ENCODE measurements at places on chromosomes 2 and 18.

DNA sequence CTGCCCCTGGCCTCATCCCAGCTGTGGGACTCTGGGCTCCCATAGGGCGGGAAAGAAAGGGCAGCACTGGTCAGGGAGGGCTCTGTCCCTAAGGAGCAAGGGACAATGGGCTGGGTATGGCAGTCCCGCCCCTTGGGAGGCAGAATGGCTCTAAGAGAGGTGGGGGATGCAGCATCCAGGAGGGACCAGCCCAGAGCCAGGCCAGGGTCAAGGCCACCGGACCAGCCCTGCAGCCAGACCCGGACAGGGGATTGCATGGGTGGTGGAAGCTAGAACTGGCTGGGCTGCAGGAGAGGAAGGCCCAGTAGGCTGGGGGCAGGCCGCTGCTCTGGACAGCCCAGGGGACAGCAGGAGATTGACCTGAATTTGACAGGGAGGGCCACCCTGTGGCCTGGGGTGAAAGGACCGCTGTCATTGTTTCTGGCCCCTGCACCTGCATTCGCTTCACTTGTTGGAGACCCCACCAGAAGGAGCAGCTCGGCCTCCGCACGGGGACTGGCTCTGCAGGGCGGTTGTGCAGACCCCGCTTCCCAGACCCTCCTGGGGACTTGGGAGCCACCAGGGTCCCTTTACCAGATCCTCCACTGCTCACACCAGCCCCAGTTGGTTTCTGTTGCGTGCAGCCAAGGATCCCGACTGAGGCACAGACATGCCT lies 14.6 kb downstream of the RAMP1 start:
- DNase-seq: no peak

GRCh38 chr2:96866149-96866548 lies 3.7 kb downstream of the SEMA4C start:
- DNase-seq: no peak

GRCh38 chr18:26004832-26005231 lies 85.6 kb downstream of the SS18 start:
- no peak for DNase-seq

DNA sequence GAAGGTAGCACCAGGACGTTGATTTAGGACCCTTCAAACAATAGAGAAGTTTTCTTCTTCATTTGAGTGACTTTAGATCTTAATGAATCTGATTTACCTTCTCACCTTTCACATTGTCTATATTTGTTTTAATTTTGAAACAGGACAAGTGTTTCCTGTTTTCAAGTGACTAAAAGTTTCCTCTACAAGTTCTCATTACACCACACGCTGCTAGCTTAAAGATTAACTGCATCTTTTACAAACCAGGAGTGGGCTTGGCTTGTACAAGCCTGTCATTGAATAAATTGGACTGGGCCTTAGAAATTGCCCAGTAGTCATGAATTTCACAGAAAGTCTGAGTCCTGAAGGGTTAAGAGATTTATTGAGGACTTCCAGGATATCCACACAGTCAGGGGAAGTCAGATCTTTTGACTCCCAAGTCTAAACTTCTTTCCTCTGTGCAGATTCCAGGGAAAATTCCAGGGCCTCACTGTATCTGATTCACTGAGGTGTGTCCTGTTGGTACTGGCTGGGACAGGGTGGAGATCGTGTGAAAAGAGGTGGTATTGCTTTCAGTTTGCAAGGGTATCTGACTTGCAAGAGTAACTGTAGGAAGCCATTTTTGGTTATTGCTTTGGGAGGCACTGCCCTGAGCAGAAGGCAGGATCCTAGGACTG lies 3.4 kb downstream of the SGPP2 start:
- DNase-seq: no peak

GRCh38 chr2:88590998-88591613 lies 36.2 kb downstream of the EIF2AK3 start:
- peak; percentile 1 for DNase-seq

GRCh38 chr2:240528406-240529040 lies 29.3 kb downstream of the ANKMY1 start:
- DNase-seq: no peak

DNA sequence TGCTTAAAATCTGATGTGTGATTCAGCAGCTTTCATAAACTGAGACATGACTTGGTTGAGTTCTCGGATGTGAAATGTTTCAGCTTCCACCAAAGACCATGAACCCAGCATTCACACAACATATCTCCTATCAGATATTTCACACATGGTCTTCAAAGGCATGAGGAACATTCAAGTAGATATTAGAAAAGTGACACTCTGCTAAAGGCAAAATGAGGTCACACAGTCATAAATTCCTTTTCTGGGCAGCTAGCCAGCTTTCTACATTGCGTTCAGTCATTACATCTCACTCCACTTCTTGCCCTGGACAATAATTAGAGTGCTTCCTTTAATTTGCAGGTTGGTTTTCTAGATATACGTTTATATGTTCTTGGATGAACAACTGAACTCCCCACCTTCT lies 96.7 kb downstream of the GAREM1 start:
- peak; percentile 93 for DNase-seq

DNA sequence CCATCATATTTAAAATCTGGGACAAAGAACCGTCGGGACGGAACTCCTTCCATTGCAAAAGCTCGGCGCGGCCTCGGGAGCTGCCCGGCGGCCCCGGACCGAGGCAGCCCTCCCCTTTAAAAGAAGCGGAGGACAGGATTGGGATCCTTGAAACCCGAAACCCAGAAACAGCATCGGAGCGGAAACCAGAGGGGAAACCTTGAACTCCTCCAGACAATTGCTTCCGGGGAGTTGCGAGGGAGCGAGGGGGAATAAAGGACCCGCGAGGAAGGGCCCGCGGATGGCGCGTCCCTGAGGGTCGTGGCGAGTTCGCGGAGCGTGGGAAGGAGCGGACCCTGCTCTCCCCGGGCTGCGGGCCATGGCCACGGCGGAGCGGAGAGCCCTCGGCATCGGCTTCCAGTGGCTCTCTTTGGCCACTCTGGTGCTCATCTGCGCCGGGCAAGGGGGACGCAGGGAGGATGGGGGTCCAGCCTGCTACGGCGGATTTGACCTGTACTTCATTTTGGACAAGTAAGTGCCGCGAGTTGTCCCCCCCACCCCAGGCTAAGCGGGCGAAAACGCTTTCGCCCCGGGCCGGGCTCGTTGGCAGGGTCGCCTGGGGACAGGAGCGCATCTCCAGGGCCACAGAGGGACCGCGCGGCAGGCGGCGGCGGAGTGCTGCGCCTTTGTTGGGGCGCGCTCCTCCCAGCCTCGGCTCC lies at the start of gene ANTXR1:
ANTXR1 (plus strand) TSS at position 38 of the 698 bp plus-strand sequence; CDS start at position 359, 321 bp downstream.
- peak; percentile 38 for DNase-seq

DNA sequence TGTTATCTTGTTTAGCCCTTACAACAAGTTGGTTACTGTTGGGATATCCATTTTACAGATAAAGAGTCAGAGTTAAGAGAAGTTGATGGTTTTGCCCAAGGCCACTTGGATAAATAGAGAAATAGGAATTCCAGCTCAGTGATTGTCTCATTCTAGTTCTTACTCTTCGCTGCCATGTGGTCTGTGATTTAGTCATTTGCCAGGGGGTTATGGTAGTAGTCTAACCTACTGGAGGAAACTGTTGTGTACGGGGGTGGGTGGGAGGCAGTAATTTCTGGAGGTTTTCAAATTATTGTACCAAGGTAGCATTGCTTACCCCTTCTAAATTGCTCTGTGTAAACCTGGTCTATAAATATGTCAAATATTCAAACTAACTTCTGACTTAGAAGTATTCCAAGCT lies 110.4 kb downstream of the MAP2 start:
- DNase-seq: no peak

- DNase-seq: no peak
These were observed 140.7 kb downstream of the ESCO1 start for GRCh38 chr18:21459706-21460286.

GRCh38 chr2:120204417-120204816 lies 18.8 kb downstream of the TMEM185B start:
- no peak for DNase-seq

GRCh38 chr2:171595456-171595855 lies 73.2 kb downstream of the CYBRD1 start:
- no peak for DNase-seq

DNA sequence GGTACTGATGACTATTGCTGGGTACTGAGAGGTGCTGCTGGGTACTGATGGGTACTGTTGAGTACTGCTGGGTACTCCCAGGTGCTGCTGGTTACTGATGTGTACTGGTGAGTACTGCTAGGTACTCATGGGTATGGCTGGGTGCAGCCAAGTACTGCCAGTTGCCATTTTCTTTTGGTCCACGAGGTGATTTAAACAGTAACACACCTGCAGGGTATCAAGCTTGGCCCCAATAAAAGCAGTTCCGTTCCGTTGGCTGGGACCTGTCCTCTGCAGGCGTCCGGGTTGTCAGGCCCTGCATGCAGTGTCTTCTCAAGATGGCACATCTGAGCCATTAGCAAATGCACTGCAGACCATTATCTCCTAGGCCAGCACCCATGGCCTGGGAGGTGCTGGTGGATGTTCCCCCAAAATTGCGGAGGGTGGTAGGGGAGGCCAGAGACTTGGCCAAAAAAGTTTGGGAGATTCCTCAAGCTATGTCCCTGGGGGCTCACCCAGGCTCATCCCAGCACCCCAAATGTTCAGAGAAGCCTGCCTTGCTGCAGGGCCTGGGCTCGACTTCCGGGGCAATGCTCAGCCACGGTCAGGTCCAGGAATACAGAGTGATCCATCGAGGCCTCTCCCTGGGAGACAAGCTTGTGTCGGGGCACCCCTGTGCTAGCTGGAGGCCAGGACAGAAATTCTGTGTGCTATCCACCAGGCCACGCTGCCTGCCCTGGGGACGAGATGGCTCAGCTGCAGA lies 165.2 kb downstream of the TWIST2 start:
- no peak for DNase-seq

DNA sequence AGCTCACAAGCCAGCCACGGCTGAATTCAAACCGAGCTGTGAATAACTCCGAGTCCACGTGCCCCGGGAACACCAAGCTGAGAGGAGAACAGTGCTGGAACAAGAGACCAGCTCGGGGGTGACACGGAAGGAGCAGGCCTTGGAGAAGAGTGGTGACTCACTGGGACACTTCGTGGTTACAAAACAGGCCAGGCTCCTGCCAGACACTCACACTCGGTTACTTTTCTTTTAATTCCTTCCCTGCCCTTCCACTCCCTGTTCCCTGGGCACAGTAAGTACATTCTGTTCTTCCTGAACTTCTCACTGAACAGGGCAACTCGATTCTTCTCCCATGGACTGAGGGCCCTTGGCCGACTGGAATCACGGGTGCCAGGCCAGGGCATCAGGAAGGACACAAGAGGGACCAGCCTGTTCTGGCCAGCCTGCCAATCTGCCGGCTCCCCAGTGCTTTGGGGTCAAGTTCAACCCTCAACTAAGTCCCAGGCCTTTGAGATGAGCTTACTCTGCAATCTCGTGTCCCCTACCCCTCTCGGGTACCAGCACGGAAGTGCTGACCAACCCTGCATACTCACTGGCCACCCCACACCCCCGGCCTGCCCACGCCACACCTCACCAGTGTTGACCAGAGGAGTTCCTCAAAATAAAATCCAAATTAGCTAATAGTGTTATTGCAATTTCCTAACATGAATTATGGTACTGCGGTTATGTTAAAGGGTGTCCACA lies 87.5 kb downstream of the TFCP2L1 start:
- DNase-seq: no peak

DNA sequence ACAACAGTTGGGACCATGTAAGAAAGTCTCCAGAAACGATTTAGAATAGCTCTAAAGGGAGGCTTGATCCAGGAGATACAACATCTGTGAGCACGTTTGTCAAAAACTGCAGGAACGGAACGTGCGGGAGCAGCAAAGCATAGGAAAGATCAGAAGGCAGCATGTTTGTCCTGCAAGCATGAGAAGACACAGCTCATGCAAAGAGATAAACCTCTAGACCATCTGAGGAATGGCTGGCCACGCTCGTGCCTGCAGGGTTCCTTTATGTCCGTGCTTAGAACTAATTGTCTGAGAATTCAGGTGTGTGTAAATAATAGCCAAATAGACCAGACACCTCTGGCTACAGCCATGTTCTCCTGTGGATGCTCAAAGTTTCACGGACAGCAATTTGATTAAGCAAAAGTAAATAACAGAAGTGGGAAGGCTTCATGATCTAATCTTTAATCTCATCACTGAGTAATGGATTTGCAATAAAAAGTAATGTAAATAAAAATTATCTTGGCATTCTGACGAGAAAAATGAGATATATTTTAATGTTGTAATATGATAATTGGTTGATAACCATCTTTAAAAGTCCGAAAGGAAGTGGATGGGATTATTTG lies 534.8 kb upstream of the CDH7 start:
- no peak for DNase-seq

DNA sequence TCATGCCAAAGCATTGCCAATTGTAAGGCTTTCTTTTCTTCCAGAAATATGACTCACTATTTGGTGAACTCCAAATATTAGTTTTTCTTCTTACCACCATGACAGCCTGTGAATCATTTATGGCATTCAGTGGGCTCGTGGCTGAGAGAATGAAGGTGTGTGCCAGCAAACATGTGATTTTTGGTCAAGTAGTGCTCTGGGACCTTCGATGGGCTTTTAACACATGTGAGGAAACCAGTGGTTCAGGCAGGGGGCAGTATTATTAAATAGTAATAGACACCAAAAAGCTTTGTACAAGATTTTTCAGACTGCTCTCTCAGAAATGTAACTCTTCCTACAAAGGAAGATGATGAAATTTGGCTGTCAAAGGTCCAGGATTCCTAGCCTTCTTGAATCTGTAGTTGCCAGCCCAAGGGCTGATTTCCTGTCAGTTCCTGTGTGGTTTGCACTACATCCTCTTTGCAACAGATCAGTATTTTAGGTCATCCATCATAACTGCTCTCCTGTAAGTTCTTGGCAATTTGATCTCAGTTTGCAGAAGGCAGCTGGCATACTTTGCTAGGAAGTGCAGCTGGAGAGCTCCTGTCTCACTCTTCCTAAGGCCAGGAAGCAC lies 64.3 kb downstream of the BABAM2 start:
- DNase-seq: peak; percentile 11

- DNase-seq: peak; percentile 15
These were observed 106.0 kb downstream of the UBR3 start for GRCh38 chr2:169933124-169933711.

GRCh38 chr2:152468899-152469692 lies 134.1 kb downstream of the FMNL2 start:
- DNase-seq: no peak

GRCh38 chr2:164737612-164738081 lies 104.0 kb downstream of the COBLL1 start:
- peak; percentile 42 for DNase-seq

DNA sequence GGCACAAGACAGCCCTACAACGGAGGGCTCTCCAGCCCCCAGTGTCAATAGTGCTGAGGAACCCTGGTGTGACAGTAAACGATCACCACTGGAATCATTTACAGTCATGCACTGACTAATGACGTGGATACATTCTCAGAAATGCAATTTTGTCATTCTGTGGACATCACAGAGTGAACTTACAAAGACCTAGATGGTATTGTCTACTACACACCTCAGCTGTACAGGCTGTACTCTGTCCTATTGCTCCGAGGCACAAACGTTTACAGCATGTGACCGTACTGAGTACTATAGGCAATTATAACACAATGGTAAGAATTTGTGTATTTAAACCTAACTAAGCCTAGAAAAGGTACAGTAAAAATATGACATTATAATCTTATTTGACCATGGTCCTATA lies 67.2 kb downstream of the CD8B2 start:
- no peak for DNase-seq

DNA sequence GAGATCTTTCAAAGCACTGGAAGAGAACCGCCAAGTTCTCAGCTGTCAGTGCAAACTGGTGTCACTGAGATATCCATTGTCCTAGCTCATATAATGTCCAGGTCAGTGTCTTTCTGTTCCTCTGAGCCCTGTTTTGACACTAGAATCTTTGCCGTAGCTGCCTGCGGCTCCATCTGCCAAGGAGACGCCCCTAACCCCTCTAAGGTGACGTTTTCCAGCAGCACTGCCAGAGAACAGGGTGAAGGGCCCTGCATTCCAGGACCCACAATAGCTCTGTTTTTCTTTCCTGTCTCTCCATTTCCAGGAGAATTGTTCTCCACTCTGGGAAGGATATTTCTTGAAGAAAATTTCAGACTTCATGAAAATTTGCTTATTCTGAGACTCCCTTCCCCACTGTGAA lies 181.7 kb upstream of the SLC39A10 start:
- no peak for DNase-seq

Measured in NCI-H510A (cell line).